Umbilical cord (tissue), 2 donors: ENCODE measurements at places on chromosomes 3 and 15.

DNA sequence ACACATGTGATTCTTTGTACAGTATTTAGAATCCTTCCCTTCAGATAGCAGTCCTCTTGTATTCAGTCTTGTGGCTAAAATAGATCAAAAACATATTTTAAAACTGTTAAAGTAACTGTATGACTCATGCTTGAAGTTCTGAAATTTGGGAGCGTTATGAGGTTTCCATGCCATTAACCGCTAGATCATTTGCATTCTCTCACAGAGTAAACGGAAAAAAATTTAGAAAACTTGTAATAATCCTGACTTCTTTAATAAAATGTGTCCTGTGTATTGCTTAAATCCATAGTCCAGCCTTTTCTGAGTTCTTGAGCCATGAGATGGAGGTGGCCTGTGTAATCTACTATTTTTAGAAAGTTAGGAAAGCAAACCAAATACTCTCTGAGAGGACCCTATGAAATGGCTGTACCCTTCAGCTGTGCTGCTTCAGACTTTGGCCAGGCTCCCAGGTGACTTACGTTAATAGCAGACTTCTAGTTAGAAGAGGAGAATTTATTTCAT lies 33.8 kb downstream of the MBNL1 start:
- DNase-seq = peak; percentile 71

GRCh38 chr3:113094337-113095221 lies 103.8 kb downstream of the GTPBP8 start:
- DNase-seq = no peak

DNA sequence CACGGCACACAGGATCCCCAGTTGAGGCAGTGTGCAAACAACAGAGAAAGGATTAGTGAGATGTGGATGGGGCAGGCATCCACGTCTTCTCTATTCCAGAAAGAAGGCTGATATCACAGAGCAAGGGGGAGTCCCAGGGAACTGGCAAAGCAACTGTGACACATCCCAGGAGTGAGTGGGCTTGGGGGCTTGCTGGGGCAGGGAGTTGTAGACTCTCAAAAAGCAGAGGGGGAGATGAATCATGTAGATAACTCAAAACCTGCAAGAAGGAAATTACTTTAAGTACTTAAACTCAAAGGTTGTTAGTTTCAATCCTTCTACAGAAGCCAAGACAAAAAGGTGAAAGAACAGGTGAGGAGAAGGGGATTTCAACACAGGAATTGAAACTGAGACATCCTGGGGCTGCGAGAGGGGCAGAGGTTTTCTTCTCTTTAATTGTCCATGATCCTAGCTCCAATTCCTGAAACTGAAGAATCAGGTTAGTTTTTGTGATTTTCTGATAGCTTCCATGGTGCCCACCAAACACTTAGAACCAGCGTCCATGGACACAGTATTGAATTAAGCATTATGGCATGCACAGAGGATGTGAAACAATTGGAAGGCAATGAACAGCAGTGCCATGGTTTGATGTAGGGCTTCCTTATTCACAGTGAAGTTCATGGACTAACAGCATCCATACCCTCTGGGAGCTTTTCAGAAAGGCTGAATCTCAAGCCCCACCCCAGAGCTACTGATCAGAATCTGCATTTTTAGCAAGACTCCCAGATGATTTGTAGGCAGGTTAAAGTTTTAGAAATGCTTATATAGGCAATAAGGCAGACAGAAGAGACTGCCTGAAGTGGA lies 52.0 kb downstream of the CCR3 start:
- no peak for DNase-seq

- DNase-seq = no peak
Observed at GRCh38 chr3:176650478-176650877, 546.8 kb downstream of the TBL1XR1 start.

GRCh38 chr3:196662033-196662432 lies 22.5 kb downstream of the NRROS start:
- DNase-seq = no peak

DNA sequence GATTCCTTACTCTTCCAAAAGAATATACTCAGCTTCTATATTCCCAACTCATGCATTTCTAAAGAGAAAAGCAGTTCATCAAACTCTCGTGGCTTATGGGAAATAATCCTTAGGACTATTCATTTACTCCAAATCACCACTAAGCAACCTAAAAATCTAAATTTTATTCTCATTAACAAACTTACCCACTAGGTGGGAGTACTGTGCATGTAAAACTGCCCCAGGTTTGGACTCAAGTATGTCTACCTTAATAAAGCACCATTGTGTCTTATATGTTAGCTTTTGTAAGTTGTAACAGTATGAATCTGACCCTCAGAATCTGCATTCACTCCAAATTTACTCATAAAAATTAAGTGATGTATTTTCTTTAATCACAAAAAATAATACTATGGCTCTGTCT lies 25.3 kb downstream of the RAD18 start:
- DNase-seq = no peak

- peak; percentile 51 for DNase-seq
Observed at GRCh38 chr15:25793354-25794050, 69.6 kb downstream of the ATP10A start.

DNA sequence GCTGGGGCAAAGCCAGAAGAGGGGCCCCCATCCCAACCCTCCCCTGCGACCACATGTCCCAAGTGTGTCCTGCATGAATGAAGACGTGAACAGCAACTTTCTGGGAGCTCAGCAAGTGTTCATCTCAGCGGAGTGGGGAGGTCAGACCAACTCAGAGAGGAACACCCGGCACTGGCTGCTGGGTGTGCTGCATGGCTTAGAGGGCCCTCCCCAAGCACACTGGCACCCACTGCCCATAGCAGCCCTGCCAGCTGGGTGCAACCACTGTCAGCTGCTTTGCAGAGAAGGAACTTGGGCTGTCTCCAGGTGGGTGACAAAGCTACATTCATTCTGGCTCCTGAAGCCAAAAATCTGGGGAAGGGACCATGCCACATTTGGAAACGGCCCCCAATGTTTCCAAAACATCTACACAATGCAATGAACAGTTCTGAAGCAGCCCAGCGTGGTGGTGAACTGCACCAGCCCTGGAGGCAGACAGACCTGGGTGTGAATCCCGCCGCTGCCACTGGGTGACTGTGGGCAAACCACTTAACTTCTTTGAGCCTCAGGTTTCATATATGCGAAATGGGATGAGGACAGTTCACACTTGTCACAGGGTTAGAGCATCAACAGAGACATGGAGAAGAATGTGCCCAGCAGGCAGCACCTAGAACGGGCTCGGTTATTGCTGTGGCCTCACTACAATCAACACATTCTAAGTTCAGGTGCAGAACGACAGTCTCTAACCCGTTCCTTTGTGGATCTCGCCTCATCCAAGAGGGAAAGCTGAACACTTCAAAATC lies 145.4 kb downstream of the NUP210 start:
- DNase-seq = no peak

GRCh38 chr3:130576375-130577266 lies 59.6 kb downstream of the COL6A6 start:
- DNase-seq = peak; percentile 86

DNA sequence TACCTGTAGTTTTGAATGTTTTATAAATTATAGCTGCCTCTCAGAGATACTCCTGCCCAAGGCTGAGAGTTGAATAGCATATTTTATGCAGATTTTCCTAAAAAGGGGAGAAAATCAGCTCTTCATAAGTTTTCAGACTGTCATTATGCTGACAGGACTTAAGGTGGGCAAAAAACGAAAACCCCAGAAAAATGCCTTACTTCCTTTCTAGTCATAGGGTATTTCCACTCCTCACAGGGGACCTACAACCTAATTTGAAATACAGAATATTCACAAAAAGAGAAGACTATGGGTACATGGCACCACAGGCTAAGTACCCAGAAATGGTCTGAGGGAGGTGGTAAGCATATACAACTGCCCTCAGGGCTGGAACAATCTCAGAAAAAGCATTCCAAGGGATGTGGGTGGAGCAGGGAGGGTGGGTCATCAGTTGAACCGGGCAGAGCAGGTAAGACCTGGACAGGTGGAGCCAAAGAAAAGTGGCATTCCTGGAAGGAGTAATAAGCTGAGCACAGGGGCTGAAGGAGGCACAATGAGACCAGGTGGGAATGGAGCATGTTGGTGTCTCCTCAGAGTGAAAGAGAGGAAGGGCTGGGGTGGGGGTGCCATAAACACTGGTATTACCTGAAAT lies 10.6 kb upstream of the OXSR1 start:
- no peak for DNase-seq

DNA sequence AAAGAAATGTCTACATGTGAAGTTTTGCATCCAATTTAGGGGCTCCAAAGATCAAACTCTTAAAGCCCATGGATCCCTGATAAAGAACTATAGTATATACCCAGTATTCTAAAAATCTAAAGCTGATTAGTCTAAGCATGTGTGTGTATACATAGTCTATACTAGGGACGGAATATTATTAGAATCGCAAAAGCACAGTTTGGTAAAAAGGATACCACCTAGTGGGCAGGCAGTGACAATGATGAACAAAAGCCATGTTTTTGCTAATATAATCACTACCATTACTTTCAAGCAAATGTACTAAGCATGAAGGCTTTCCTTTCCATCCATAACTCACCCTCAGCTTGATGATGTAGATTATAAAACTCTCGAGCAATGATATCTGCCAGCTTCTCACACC lies 16.5 kb downstream of the POLQ start:
- no peak for DNase-seq

GRCh38 chr15:66390678-66391077 lies 4.0 kb downstream of the MAP2K1 start:
- no peak for DNase-seq

DNA sequence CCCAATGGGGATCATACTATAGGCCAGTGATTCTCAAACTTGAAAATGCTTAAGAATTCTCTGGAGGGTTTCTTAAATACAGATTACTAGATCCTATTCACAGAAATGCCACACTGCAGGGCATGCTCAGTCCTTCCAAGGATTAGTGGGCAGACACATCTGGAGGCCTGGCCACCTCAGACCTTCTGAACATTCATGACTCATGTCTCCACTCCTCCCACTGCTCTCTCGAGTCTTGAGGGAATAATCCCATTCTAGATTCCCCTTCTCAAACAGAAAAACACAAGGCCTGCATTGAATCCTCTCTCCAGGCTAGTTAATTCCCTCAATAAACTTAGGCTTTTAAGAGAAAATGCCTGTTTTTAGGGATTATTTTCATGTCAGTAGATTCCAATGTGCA lies 22.1 kb downstream of the ZNF621 start:
- peak; percentile 98 for DNase-seq

DNA sequence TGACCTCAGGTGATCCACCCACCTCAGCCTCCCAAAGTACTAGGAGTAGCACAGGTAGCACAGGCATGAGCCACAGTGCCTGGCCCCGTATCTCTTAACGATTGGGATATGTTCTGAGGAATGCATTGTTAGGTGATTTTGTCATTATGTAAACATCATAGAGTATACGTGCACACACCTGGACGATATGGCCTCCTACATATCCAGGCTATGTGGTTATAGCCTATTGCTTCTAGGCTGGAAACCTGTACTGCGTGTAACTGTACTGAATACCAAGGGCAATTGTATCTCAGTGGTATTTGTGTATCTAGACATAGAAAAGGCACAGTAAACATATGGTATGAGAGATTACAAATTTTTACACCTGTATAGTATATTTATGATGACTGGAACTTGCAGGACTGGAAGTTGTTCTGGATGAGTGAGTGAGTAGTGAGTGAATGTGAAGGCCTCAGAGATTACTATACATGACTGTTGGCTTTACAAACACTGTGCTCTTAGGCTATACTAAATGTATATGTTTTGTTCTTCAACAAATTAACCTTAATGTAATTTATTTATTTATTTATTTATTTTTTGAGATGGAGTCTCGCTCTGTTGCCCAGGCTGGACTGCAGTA lies 120.7 kb downstream of the MBNL1 start:
- DNase-seq = no peak

GRCh38 chr15:68990992-68991500 lies 23.4 kb upstream of the NOX5 start:
- DNase-seq = peak; percentile 88

DNA sequence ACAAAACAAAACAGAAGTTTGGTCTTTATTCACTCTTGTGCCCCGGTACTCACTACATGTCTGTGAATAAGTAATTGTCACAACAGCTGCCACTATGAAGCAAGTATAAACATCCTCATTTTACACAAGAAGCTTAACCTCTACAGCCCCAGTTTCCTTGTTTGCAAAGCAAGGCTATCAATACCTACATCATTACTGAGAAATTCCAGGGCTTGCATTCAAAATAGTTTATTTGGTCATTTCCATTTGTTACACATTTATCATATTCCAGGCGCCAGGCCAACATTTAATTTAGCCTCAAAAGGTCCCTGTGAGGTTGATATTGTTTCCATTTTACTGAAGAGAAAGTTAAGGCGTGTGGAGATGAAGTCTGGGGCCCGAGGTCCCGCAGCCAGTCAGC lies 161.4 kb upstream of the LRTM1 start:
- no peak for DNase-seq

DNA sequence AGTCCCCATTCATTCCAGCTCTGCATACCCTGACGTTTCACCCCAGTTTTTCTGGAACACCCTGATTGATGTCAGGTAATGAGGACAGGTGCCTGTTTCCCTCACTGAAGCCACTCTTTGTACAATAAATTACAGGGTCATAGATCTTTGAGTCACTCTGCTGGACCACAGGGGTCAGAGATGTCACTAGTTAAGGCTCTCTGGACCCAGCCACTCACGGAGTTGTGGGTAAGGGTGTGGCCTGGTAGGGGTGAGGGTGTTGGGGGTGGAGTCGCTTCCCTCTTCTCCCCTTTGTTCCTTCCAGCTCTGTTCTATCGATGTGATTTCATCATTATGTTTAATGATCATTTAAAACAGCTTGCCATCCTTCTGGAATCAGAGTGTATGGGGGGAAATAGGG lies 512 bp downstream of the IQCF5 start:
- no peak for DNase-seq

DNA sequence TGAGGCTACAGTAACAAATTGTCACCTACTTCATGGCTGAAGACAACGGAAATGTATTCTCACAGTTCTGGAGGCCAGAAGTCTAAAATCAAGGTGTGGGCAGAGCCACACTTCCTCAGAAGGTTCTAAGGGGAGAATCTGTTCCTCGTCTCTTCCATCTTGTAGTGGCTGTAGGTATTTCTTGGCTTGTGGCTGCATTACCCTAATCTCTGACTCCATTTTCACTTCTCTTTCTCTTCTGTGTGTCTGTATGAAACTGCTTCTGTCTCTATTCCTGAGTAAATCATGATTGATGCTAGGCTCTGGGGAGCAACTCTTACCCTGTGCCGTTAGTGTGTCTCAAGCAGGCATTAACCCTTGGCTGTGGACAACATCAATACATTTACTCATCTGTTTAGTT lies 164.7 kb downstream of the SQOR start:
- DNase-seq = no peak

GRCh38 chr15:72203507-72203837 lies 5.9 kb upstream of the GRAMD2A start:
- DNase-seq = peak; percentile 54
